Germinal center (tissue), 1 donor: ENCODE measurements at places on chromosomes 1 and 21.

- DNase-seq = no peak
These were observed 54.9 kb downstream of the SLC30A7 start for GRCh38 chr1:100950781-100951180.

DNA sequence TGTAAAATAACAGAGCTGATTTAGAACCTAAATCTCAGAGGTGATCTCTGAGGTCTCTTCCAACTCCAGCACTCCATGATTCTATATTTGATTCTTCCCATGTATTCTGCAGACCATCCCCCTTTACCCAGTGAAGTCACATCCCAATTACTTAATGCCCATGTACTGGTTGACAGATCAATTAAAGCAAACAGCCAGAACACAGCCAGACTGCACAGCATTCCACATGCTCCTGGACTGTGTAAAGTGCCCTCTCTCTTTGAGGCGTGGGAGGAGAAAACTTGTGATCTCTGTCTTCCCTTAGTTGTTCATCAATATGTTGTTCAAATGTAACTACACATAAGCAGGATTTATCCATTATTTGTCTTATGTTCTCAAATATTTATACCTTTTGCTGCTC is 18.1 kb downstream of the NOS1AP start:
- DNase-seq = no peak

GRCh38 chr1:206851341-206852010 is 13.9 kb upstream of the IL20 start:
- DNase-seq = no peak

DNA sequence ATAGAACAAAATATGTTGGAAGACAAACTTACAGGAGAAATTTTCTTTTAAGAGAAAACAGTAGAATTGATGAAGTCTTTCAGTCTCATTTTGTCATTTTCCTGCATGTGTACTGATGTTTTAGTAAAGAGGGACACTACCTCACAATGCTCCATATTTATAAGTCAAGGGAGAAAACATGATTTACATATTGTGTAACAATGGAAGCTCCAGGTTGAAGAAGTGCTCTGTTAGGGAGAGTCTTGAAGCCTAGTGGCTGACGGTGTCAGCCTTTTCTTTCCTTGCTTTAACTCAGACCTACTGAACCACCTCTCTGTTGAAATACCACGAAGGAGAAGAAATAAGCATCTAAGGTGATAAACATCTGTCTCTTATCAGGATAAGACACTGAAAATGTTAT is 75.0 kb downstream of the C4BPA start:
- DNase-seq = no peak
